ENCODE measurements at places on chromosomes 16 and 17.

DNA sequence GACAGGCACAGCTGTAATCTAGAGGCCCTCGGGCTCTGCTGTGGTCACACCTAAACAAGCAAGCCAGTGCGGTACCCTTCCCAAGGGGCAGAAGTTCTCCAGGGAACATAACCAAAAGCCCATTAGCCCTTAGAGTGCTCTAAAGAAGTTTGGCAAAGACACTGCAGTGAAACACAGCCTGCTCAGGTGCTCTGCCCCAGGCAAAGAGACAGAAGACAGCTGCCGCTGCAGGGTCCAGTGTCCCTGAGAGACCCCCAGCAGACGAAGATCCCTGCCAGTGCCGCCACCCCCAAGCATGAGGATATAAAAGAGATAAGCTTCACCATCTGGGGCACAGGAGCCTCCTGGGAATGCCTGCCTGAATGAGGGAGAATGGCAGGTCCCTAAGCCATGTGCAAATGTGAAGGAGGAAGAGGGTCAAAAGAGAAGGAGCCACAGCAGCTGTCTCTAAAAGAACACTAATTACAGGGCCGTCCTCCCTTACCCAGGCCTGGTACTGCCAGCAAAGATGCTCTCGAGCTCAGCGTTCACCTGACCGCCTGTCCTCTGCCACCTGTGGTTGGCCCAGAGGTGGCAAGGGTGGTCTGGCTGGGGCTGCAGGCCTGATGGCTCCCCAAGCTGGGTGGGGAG, 29.7 kb downstream of the CUEDC1 start:
- no peak for DNase-seq

DNA sequence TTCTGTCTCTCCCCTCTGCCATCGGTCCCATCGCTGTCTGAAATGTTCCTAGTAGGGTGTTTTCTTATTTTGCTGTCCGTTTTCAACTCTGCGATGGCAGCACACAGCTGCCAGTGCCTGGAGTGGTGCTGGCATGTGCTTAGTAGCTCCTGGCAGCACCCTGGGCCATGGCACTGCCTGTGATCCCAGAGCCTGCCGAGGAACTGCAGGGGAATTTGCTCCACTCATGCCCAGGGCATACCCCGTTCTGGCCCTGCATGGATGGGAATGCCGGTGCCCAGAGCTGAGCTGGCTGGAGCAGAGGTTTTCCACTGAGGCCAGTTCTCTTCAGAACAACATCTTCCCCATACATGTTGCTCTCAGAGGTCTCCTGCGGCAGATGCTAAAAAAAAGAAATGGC, 43.1 kb downstream of the GPT2 start:
- DNase-seq = no peak

- DNase-seq = peak; percentile 63
Observed at GRCh38 chr17:27651411-27652345, 20.7 kb downstream of the LGALS9 start.

GRCh38 chr17:76683921-76684745, 26.6 kb downstream of the MXRA7 start:
- no peak for DNase-seq

DNA sequence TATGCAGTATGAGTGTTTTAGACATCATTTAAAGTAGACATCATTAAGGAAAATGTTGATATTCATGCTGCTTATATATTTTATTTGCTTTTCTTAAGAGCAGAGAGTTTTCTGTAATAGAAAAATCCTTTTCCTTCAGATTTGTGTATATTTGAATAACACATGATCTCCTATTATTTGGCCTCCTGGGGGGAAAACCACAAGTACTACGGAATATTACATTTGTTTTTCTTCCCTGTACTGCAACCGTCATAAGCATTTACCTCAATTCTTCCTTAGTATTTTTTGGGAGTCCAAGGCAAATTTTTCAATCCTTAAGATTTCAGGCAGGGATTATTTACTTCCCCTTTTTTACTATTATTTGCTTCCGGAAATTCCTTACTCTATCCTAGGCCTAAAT, 6.0 kb downstream of the RSPRY1 start:
- DNase-seq = no peak

- DNase-seq = no peak
Observed at GRCh38 chr17:81934850-81935708, 2.0 kb downstream of the PYCR1 start.

- no peak for DNase-seq
Observed at GRCh38 chr17:42436391-42436790, 13.3 kb upstream of the CAVIN1 start.

- DNase-seq = no peak
Observed at GRCh38 chr16:87620201-87620495, 17.8 kb downstream of the JPH3 start.

GRCh38 chr17:50087912-50088405, 7.2 kb upstream of the PDK2 start:
- no peak for DNase-seq

DNA sequence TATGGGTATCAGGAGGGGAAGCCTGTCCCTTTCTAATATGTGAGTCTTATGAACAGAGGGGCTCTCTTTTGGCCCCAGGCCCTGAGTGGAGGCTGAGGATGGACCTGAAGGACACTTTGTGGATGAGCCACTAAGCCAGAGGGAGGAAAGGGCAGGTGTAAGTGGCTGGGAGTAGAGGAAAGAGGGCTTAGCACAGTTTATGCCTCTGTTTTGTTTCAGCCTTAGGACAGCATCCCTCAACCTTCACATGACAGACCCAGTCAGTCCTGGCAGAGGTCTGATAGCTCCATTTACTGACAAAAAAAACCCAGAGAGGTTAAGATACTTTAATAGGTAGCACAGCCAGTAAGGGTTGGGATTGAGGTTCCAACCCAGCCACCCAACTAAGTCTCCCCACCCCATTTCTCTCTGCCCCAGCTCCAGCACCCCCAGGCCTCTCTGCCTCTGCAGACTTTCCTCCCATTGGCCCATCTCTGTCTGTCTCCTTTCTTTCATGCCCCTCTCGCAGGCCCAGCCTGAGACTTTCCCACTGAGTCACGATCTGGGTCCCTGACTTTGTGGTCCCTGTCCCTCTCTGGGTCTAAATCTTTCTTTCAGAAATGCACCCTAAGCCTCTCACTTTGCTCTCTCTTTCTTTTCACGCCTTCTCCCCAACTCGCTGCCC, 4.7 kb upstream of the TBX21 start:
- DNase-seq = no peak

GRCh38 chr17:67262435-67263117, 17.6 kb upstream of the HELZ start:
- DNase-seq = no peak

DNA sequence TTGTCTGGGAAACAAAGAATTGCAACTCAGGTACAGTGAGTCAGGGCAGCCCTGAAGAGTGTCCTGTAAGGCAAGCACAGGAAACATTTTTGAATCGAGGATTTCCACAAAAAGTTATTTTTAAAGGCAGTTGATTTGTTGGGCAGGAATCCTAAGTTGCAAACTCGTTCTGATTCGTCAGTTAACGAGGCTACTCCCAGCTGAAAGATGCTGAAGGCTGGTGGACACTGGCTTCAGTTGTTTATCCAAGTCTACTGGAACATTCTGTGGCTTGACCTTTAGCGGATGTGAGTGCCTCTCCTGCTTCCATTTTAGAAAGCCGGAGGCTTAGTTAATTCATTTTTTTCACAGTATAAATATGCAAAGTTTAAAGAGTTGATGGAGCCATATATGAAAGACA, 84.2 kb downstream of the KCNJ12 start:
- DNase-seq = no peak

DNA sequence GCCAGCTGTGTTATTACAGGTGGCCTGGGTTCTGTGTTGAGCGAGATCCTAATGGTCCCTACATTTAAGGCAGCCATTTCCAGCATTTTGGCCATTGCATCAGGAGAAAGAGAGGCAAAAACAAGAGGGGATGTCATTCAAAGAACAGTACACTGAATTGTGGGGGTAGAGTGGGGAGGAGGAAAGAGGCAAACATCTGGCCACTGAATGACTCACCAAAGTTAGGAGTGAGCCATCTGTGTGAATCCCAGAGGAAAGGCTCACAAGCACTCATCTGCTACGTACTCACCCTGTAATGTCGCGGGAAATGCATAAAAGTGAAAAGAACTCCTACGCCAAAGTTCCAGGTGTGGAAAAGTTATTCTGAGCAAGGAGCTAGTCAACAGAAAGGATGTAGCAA, 16.7 kb downstream of the KRABD2 start:
- DNase-seq = no peak

- no peak for DNase-seq
Observed at GRCh38 chr16:27551036-27551435, 1.1 kb downstream of the KATNIP start.

DNA sequence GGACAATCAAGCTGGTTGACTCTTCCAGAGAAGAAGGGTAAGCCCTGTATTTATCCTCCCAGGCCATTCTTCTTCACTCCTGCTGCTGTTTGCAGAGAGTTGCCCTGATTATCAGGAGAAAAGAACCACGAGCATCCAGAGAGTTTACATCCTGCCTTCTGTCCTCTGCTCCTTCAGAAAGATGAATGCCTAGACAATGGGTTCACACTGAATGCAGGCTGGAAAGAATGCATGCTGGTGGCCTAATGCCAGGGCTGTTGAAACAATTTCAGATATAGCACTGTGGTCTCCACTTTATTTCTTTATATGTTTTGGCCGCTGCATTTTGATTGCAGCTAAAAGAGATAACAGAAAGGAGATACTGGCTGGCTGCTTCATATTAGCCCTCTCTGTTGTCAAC, 21.2 kb upstream of the HAS3 start:
- no peak for DNase-seq

- DNase-seq = peak; percentile 37
Observed at GRCh38 chr16:88941913-88942909, 34.8 kb downstream of the CBFA2T3 start.

DNA sequence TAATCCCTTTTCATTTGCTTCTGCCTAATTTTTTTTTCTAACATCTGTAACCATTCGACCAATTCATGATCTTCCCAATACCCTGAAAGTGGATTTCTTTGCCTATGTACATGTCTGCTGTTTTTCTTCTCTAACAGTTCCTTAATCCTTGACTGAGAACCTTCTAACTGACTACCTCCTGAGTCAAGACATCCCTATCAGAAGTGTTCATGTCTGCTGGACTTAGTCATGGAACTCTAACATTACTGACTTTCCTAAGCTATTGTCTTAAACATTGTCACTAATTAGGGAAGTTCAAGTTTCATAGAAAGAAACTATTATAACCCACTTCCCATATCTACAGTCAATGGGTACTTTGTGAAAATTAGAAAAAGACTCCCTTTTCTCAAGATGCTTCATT, 52.4 kb upstream of the IRX5 start:
- DNase-seq = no peak

All from CD4-positive, alpha-beta memory T cell (primary cell).